Subcutaneous adipose tissue (tissue), 4 donors: ENCODE measurements at places on chromosomes 5 and 9. TPM values are rescaled to one million over a fixed set of nuclear protein-coding genes. Genes with fewer than 3 reads are reported as not detected.

Gene C5orf58
- total RNA-seq = 0.68 TPM

Gene RMI1
- 4.8 TPM for total RNA-seq

Gene GRHPR
- total RNA-seq = 186 TPM

Gene SHROOM1
- total RNA-seq = 8.3 TPM

Gene GABRB2
- total RNA-seq = 0.75 TPM

Gene RASEF
- not detected for total RNA-seq

Gene GABRG2
- total RNA-seq = not detected

Gene IFNA6
- total RNA-seq = not detected

Gene MLANA
- total RNA-seq = not detected

Gene EIF4E1B
- total RNA-seq = not detected

Gene OCLN
- total RNA-seq = 3.2 TPM

Gene CLIC3
- not detected for total RNA-seq

Gene CAMK4
- 0.19 TPM for total RNA-seq

Gene FAM163B
- total RNA-seq = not detected
